GM12878 (cell line): ENCODE measurements at places on chromosomes 3 and 15.

GRCh38 chr15:98977441-98977840 is 30.2 kb downstream of the PGPEP1L start:
- H3K27me3 ChIP-seq = no peaks in the 10 kb centered on the region
- DNase-seq = no peak
- no peak overlapping the region for H3K4me3 ChIP-seq
- peaks cover 22% of the 10 kb centered on the region for H3K4me1 ChIP-seq
- no peaks in the 10 kb centered on the region for H3K36me3 ChIP-seq

- no peak overlapping the region for H3K4me3 ChIP-seq
- no peak for DNase-seq
- no peaks in the 10 kb centered on the region for H3K36me3 ChIP-seq
- H3K27me3 ChIP-seq = no peaks in the 10 kb centered on the region
- no peak overlapping the region for H3K27ac ChIP-seq
Observed at GRCh38 chr3:49198161-49198560, 26.8 kb downstream of the KLHDC8B start.

DNA sequence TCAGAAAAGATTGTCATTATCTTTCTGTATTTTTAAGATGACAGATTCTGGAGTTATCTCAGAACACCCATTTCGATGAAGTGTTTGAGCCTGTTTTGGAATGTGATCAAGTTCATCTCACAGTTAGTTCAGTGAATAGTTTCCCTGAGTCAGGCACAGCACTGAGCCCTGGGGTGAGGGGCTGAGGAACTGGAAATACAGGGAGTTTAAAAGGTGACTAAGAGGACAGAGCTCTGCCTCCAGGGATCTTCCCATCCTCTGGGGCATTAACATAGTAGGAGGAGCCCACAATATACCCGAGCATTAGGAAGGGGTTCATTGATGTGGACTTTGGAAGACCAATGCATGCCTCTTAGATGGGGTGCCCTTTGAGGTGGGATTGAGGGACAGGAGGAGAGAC is 355.1 kb downstream of the CLSTN2 start:
- H3K27me3 ChIP-seq = peaks cover 6% of the 10 kb centered on the region; the same call in 1 of the 2 replicates
- no peak overlapping the region for H3K4me3 ChIP-seq
- H3K36me3 ChIP-seq = no peaks in the 10 kb centered on the region
- H3K27ac ChIP-seq = no peak overlapping the region

GRCh38 chr3:149941186-149941585 is 29.5 kb downstream of the PFN2 start:
- H3K4me1 ChIP-seq = no peaks in the 10 kb centered on the region
- no peak for DNase-seq
- no peaks in the 10 kb centered on the region for H3K27me3 ChIP-seq
- no peaks in the 10 kb centered on the region for H3K36me3 ChIP-seq

DNA sequence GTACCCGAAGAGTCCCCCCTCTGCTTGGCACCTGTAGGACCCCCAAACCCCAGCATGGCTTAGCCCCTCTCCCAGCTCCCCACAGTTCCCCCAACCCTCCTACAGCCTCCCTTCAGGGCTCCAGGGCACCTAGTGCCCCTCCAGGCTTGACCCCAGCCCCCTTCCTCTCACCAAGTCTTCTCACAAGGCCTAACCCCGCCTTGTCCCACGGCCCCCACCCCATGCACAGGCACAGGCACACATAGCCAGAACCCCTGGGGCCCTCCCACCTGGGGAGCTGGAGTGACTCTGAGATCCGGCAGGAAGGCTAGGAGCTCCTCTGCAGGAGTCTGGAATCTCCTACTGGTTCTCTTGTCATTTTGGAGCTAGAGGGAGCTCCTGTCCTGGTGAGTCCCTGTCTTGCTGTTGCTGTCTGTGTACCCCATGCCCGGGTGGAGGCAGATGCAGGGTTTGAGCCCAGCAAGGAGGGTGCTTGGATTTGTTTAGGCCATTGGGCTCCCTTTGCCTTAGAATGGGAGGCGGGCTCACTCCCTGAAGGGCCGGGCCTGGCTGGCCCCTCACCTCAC is 39.6 kb downstream of the KLF13 start:
- H3K27me3 ChIP-seq = no peaks in the 10 kb centered on the region
- peaks cover 69% of the 10 kb centered on the region for H3K4me1 ChIP-seq
- peaks cover 10% of the 10 kb centered on the region for H3K36me3 ChIP-seq

GRCh38 chr3:25191673-25192072 is 236.4 kb upstream of the RARB start:
- no peak overlapping the region for H3K27ac ChIP-seq
- no peak for DNase-seq
- H3K4me1 ChIP-seq = no peaks in the 10 kb centered on the region
- no peak overlapping the region for H3K4me3 ChIP-seq
- no peaks in the 10 kb centered on the region for H3K27me3 ChIP-seq
- H3K36me3 ChIP-seq = no peaks in the 10 kb centered on the region

DNA sequence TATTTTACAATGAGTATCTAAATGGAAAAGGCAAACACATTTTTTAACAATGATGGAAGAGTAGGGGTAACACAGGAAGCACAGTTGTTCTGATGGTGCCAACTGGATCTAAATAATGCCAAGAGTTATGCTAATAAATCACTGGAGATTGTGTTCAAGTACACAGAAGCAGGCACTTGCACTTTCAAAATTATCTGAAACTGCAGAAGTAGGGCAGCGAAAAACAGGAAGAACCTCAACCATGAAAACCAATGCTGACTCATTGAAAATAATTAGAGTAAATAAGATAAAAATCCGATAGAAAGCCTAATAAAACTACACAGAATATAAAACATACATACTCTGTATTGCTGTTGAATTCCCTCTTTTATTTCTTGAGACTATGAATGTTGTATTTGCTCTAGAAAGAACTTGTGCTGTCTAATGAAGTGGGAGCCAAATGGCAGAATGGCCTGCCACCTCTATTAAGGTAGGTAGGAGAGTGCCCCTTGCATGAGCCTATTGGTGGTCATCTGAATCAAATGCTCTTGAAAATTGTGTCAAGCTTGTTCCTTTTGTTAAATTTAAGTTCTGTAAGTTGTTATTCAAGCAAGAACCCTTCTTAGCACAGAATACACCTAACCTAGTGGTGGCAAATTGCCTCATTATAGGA is 93.7 kb downstream of the ABI3BP start:
- H3K36me3 ChIP-seq = no peaks in the 10 kb centered on the region
- peak; percentile 28 for DNase-seq
- no peaks in the 10 kb centered on the region for H3K27me3 ChIP-seq
- H3K4me1 ChIP-seq = peaks cover 16% of the 10 kb centered on the region
- no peak overlapping the region for H3K4me3 ChIP-seq
- H3K27ac ChIP-seq = peak overlapping the region; percentile 27; the same call in 1 of the 2 replicates

- no peaks in the 10 kb centered on the region; the same call in none of the 2 replicates for H3K27me3 ChIP-seq
- no peaks in the 10 kb centered on the region for H3K36me3 ChIP-seq
- no peak overlapping the region for H3K27ac ChIP-seq
- no peaks in the 10 kb centered on the region; the same call in 1 of the 2 replicates for H3K4me1 ChIP-seq
- no peak for DNase-seq
- H3K4me3 ChIP-seq = no peak overlapping the region
Observed at GRCh38 chr3:128472449-128473179, 5.9 kb upstream of the DNAJB8 start.

- H3K27me3 ChIP-seq = no peaks in the 10 kb centered on the region
- peaks cover 5% of the 10 kb centered on the region for H3K36me3 ChIP-seq
- no peaks in the 10 kb centered on the region for H3K4me1 ChIP-seq
- DNase-seq = no peak
- no peak overlapping the region for H3K27ac ChIP-seq
Observed at GRCh38 chr3:53109891-53110771, 20.1 kb downstream of the RFT1 start.

DNA sequence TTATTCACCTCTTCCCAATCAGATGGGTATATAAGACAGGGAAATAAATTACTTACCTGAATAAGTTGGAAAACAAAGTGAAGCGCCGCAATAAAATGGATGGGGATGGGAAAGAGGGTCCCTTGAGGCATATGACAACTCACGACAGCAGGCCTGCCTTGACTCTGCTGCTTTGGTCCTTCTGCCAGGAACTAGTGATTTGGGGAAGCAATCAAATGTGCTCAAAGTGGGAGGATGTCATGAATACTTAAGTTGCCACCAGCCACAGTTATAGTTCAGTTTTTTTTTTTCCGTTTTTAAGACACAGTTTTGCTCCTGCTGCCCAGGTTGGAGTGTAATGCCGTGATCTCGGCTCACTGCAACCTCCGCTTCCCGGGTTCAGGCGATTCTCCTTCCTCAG is 4.6 kb downstream of the PARL start:
- no peaks in the 10 kb centered on the region for H3K27me3 ChIP-seq
- peaks cover 4% of the 10 kb centered on the region for H3K4me1 ChIP-seq
- no peak overlapping the region for H3K4me3 ChIP-seq
- H3K27ac ChIP-seq = no peak overlapping the region
- DNase-seq = no peak

- no peak overlapping the region for H3K4me3 ChIP-seq
- peaks cover 10% of the 10 kb centered on the region for H3K4me1 ChIP-seq
- DNase-seq = no peak
- no peaks in the 10 kb centered on the region; the same call in none of the 2 replicates for H3K36me3 ChIP-seq
- no peak overlapping the region for H3K27ac ChIP-seq
Observed at GRCh38 chr3:134838599-134838998, 43.5 kb downstream of the EPHB1 start.

DNA sequence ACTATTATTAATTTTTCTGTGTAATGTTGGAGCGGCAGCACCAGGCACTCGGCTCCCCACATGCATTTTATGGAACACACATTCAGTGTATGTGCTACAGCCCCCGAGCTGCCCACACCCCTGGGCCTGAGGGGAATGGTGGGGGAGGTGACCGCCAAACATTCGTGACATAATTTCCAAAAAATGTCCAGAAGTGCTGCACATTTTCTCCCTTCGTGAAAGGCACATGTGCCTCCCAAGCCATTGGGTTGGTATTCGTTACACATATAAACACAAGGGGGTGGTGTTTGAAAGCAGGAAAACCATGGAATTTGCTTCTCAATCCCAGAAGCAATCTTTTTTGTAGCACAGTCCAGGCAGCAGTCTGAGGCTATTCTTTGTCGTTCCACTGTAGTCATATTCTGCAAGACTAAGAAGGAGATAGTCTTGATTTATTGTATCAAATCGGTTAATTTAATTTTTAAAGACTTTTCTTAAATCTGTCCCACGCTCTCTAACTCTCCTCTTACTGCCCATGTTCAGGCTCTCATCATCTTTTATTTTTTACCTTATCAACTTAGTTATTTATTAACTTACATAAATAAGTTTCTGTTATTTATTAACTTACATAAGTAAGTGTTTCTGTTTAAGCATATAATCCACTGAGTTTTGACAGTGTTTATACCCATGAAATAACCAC is 39.2 kb upstream of the POLR2M start:
- 0 out of 2 replicates have a peak, but pooled peaks cover 3% of the 10 kb centered on the region for H3K27me3 ChIP-seq
- DNase-seq = no peak

- H3K27ac ChIP-seq = peak overlapping the region; percentile 14; the same call in 1 of the 2 replicates
- H3K4me1 ChIP-seq = peaks cover 24% of the 10 kb centered on the region
- H3K27me3 ChIP-seq = no peaks in the 10 kb centered on the region
- H3K4me3 ChIP-seq = no peak overlapping the region
Observed at GRCh38 chr3:172036541-172037215, 2.7 kb upstream of the FNDC3B start.

GRCh38 chr3:42504334-42505127 is 2.1 kb downstream of the VIPR1 start:
- H3K4me1 ChIP-seq = peaks cover 6% of the 10 kb centered on the region; the same call in 1 of the 2 replicates
- H3K27ac ChIP-seq = no peak overlapping the region
- peaks cover 6% of the 10 kb centered on the region for H3K27me3 ChIP-seq

- no peaks in the 10 kb centered on the region for H3K27me3 ChIP-seq
- no peaks in the 10 kb centered on the region for H3K36me3 ChIP-seq
- no peak for DNase-seq
- H3K4me1 ChIP-seq = no peaks in the 10 kb centered on the region
Observed at GRCh38 chr3:44363591-44363990, 25.0 kb downstream of the TCAIM start.

DNA sequence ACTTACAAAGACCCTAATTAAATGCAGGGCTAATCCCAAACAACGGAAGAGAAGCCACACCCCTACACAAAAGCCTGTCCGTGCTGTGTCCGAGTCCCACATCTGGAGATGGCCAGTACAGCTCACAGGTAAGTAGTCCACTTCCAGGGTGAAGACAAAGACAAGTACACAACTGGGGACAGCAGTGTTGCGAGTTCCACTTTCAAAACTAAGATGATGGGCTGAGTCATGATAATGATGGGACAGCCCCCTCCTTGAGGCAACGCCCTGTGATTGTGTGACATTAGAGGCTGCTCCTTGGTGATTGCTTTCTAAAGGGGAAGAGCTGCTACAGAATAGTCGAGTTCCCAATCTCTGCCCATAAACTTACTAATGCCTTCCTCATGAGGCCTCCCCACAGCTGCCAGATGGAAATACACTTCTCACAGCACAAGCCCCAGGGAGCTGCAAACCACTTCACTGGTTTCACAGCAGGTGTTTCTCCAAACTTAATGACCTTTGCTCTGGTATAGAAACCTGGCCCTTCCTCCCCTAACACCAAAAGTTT is 27.6 kb downstream of the RFT1 start:
- peaks cover 12% of the 10 kb centered on the region for H3K4me1 ChIP-seq
- H3K27ac ChIP-seq = peak overlapping the region; percentile 50; the same call in 1 of the 2 replicates
- no peak overlapping the region for H3K4me3 ChIP-seq
- DNase-seq = peak; percentile 27
- peaks cover 32% of the 10 kb centered on the region for H3K36me3 ChIP-seq

DNA sequence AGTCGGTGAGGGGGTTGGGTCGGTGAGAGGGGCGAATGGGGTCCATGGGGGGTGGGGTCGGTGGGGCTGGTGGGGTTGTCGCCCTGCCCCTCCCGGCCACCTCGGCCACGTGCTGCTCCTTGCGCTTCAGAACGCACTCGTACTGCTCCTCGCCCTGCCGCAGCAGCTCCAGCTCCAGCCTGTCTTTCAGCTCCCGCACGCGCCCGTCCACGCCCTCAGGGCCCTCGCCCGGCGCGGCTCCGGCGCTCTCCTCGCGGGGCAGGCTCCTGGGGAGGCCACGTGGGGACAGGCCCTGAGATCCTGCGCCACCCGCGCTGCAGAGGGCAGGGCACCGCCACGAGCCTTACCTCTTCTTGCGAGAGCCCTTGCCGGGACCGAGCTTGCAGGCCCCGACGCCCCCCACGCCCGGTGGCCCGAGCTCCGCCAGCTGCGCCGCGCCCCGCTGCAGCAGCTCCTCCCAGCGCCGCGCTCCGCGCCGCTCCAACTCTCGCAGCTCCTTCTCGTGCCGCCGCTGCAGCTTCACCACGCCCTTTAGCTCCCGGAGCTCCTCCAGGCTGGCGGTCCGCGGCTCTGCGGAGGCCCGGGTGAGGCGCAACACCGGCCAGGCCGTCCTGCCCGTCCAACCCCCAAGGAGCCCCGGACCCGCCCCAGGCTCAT is 8.2 kb upstream of the ANKRD63 start:
- H3K4me3 ChIP-seq = no peak overlapping the region
- no peak for DNase-seq
- H3K4me1 ChIP-seq = no peaks in the 10 kb centered on the region

- H3K4me1 ChIP-seq = no peaks in the 10 kb centered on the region
- H3K27me3 ChIP-seq = no peaks in the 10 kb centered on the region
- no peak for DNase-seq
- H3K27ac ChIP-seq = no peak overlapping the region
- no peaks in the 10 kb centered on the region for H3K36me3 ChIP-seq
- no peak overlapping the region for H3K4me3 ChIP-seq
Observed at GRCh38 chr3:60708191-60708975, 542.9 kb downstream of the FHIT start.

GRCh38 chr3:50370594-50370993 is 11.3 kb upstream of the TMEM115 start:
- H3K27ac ChIP-seq = no peak overlapping the region
- no peak overlapping the region for H3K4me3 ChIP-seq
- peaks cover 1% of the 10 kb centered on the region; the same call in 1 of the 2 replicates for H3K4me1 ChIP-seq
- no peaks in the 10 kb centered on the region for H3K36me3 ChIP-seq
- DNase-seq = no peak
- H3K27me3 ChIP-seq = no peaks in the 10 kb centered on the region; the same call in 1 of the 2 replicates
